ENCODE measurements at places on chromosomes 2 and 18.

DNA sequence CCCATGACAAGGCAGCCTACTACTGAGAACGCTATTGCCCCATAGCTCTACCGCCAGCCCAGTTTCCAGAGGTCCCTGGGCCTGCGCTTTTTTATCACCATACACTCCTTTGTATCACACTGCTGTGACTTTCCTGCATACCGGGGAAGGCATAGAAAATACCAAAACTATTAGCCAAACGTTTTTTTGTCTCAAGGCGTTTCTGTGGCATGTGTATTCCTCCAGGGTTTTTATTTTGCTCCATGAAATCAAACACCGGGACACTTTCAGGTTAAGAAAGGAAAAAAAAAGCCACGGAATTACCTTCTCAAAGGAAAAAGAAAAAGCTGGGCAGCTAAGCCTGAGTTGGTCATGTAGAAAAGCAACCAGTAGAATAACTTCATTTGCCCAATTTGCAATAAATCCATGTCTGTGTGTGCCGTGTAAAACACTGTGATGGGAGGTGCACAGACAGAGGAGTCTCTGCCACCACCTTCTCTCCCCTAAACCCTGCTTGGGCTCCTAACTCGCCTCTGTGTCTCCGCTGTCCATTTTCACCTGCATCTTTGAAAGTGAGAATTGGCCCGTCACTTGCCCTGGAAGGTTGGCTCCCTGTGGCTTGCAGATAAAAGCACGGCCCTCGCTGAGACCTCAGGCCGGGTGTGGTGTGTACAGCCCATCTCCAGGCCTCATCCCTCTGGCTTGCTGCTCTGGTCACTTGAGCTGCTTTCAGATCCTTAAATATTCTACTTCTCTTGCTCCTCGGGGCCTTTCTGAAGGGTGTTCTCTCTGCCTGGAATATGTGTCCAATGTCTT, 1.7 kb downstream of the AMER3 start:
- no peak for DNase-seq

- DNase-seq = no peak
Measured at GRCh38 chr2:112572005-112572404, 12.4 kb upstream of the CHCHD5 start.

DNA sequence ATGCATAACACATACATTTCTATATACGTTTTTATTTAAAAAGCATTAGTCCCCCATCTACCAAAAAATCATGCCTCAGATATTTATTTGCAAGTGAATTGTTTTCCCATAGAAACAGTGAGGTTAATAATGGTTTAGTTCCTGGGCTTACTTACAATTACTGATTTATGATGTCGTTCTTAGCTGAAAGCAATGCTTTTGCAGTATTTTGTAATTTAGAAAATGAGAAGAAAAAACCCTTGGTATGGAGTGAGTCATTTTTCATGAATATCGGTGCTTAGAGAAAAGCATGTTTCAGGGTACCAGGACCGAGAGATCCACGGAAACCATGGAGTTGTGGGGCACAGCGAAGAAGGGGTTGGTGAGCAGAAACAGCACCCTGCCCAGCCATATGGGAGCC, 12.0 kb upstream of the CDK15 start:
- DNase-seq = no peak

GRCh38 chr2:43142921-43143438, 83.4 kb downstream of the ZFP36L2 start:
- DNase-seq = no peak

DNA sequence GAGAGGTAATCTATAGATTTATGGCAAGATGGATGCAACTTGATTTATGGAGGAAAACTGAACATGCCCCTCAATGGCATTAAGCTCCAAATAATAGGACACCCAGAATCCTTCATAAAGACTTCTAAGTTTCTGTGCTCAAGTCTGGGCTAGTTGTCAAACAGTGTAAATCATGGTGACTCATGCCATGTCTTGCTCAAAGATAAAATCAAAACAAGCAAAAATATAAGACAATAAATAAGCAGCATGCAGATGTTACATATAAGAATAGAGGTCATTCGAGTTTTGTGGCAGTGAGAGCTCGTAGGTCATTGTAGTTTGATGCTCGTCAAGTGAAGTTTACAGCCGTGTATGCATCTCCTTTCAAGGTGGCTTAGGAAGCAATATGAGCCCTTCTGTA, 403.2 kb downstream of the THSD7B start:
- no peak for DNase-seq

- DNase-seq = no peak
Measured at GRCh38 chr18:33184175-33184574, 256.3 kb downstream of the CCDC178 start.

DNA sequence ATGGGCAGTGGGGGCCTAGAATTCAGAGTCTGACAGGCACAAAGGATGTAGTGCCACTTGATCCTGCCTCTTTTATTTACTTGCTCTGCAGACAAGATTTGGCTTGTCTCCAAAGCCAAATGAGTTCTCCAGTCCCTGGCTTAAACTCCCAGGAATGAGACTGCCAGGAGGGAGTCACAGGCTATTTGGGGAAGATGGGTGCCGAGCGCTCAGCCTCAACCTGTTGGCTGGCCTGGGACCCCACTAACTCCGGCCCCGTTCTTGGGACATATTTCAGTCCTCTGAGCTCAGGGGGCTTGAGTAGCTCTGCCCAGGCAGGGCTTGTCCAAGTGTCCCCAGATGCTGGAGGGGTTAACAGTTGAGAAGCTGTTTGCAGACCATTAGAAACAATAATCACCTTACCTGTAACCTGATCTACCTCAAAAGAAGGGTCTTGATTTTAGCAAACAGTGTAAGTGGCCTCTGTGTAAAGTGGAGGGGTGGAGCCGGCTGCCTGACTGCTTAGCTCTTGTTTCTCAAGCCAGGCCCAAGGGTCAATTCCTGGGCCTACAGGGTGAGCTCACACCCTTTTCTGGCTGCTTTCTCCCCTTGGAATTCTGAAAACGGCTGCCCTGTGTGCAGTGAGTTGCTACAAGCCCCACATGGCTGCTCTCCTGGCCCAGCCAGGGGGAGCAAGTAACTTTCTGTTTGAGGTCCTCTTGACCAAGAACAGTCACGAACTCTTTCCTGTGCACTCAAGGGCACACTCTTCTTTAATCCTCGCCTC, 27.1 kb upstream of the FZD5 start:
- DNase-seq = peak; percentile 48

DNA sequence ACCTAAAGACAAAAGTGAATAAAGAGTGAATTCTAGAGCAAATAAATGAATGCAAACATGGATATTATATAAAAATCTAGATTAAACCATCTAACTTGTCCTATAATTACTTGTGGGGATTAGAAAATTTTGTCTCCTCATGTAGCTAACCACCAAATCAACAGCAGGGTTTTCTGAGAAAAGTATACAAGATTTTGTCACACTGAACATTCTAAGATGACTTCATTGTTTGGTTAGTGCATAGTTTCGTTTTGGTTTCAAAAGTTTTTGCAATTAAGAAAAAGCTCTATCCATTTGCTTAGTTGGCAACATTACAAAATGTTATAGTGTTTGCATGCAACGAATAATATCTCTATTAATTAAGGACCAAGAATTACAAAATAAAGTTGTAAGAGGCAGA, 125.0 kb downstream of the LRP2 start:
- no peak for DNase-seq

- no peak for DNase-seq
Measured at GRCh38 chr2:2795438-2796091, 464.5 kb upstream of the MYT1L start.

DNA sequence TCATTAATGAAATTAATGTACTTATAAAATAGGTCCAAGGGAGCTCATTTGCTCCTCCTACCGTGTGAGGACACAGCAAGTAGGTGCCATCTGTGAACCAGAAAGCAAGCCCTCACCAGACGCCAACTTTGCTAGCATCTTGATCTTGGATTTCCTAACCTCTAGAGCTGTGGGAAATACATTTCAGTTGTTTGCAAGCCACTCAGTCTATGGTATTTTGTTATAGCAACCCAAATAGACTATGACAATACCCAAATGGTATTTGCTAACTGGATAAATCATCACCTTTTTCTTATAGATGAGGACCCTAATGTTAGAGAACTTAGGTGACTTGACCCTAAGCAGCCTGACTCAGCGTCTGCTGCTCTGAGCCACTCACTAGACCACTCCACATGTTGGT, 379.6 kb downstream of the HRH4 start:
- no peak for DNase-seq

DNA sequence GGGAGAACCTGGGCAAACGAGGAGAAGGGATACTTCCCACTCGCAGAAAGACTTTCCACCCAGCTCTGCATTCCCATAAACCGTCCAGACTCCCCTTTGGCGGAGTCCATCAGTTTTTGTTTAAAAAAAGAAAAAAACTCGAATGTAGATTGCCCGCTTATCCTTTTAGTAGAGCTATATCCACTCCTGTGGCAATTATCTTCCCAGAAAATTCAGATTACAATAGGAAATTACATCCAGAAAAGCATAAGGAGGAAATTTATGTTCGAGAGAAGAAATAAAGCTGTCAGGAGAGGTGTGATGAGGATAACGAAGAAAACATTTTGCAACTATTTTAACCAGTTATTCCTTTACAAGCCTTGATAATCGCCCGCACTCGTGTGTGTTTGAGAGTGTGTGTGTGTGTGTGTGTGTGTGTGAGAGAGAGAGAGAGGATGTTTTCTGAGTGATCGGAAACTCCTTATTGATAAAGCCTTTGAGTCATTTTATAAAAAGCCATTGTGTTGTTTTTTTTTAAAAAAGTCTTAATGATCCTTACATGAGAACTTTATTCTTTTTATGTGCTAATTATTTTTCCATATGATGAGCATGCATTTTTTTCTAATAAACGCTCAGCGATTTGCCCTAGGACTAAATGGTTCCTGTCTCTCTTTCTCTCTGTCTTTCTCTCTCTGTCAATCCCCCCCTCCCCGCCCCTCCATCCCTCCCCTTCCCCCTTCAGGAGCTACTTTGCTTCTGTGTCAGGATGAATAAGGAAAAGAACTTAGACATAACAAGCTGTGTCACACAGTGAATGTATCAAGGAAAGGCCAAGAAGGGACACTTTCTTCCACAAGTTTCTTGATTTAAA, 1.1 kb upstream of the PPP3R1 start:
- peak; percentile 22 for DNase-seq

GRCh38 chr2:9771101-9771449, 72.2 kb upstream of the TAF1B start:
- DNase-seq = no peak

DNA sequence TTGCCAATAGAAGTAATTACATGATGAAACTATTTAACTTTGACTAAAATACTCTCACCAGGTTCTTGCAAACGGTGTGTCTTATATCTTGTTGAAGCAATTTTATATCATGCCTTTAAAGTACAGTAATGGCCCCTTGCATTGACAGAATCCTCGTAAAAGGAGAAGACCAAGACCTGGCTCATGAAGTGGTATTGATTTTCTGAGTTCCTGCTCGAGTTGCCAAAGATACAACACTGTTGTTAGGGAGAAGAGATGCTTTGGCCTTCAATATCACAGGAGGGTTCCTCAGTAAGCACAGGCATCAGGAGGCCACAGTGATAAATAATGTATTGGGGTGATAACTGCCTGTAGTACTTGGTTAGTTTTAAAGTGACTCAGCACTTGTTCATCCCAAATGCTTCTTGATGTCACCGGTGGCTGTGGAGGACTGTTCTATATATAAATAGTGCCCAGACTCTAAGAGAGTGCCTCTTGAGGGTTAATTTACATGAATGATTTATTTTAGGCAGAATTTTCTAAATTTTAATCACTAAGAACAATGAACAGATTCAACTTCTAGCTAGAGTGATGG, 571.7 kb upstream of the FANCL start:
- DNase-seq = no peak

All from renal pelvis (tissue), 12 donors.